ENCODE measurements at places on chromosomes 11 and 22.

- no peak for DNase-seq
These were observed 2.6 kb downstream of the AP1B1 start for GRCh38 chr22:29385748-29386147.

DNA sequence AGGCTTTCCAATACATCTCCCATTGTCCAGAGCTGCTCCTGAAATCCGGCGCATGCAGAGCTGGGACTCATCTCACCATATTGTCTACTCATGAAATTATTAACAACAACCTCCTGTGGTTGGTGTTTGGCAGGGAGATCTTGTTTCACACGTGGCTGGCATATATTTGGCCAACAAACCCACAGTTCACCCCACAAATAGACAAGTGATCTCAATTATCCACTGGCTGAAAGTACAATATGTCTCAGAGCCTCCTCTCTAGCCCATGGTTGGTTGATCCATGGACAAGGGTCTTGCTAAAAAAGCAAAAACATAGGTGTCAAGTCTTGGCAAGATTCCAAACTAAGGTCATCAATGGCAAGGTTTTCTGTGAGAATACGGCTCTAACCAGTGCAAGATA lies 386.9 kb downstream of the ETS1 start:
- no peak for DNase-seq

GRCh38 chr11:130692220-130692619 lies 224.1 kb downstream of the SNX19 start:
- no peak for DNase-seq

DNA sequence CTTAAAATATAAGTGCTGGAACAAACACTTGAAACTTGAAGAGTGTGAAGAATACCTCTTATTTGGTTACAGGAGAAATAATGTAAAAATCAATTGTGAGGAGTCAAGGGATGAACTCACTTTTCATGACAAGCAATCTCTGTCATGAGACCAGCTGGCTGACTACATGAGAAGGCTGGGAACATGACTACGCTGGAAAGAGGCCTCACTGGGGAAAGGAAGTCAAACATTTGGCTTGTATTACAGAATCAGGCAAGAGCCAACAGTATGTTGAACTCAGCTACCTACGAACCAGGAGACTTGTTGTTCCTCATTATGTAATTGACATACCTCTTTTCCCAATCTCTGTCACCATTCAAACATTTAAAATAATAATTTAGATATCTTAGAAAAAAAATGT lies 14.4 kb downstream of the DCDC1 start:
- no peak for DNase-seq

DNA sequence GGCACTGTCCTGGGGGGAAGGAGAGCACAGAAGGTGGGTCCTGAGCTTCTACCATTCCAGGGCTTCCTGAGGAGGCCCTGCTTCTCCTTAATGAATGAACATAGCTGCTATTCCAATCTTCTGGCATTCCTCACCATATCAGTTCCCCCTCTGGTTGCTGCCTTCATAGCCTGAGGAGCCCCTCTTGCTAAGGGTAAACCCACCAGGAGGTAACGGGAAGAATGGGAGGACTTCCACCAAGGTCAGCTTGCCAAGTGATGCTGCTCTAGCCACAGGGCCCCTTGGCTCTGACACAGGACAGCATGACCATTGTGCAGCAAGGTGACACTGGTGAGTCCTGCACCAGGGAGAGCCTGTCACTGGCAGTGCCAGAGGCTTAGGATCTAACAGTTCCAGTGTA lies 1022.5 kb downstream of the TBC1D22A start:
- no peak for DNase-seq

DNA sequence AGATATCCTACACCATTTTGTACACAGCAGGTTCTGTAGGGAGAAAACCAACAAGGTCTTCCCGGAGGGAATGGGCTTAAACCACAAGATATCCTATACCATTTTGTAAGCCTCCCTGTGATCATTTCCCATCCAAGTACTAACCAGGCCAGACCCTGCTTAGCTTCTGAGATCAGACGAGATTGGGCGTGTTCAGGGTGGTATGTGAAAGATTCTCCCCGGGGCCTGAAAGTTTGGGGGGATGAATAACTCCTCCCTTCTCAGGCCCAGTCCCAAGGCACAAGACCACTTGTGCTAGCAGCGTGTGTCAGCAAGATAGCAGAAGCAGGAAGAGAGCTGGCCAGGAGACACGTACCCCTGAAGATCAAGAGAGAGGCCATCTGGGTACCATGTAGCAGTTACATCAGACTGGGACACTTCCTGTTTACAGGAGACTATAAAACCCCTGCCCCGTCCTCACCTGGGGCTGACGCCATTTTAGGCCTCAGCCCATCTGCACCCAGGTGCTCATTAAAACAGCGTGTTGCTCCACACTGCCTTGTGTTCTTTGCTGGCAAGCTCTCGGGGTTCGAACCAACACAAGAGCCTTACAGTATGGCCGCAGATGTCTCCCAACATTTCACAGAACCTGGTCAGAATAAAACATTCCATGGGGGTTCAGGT lies 17.3 kb downstream of the MIF start:
- no peak for DNase-seq

DNA sequence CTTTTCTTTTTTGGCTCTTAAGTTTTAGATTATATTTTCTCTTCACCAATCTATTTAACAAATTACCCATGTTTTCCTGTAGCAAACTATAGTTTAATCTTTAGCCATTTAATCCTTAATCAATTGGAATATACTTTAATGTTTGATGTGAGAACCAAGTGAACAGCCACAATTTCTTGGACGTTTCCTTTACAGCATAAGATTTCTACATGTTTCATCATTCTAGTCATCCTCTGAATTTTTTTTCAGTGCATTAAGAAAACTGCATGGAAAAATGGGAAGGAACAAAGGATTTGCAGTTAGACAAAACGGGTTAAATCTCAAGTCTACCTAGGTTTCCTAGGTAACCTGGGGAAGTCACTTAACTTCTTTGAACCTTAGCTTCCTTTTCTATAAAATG lies 507.1 kb upstream of the CCDC90B start:
- DNase-seq: no peak

- DNase-seq: no peak
These were observed 843 bp downstream of the OR51T1 start for GRCh38 chr11:4882543-4882942.

GRCh38 chr11:131295986-131296385 lies 74.4 kb upstream of the NTM start:
- DNase-seq: no peak

DNA sequence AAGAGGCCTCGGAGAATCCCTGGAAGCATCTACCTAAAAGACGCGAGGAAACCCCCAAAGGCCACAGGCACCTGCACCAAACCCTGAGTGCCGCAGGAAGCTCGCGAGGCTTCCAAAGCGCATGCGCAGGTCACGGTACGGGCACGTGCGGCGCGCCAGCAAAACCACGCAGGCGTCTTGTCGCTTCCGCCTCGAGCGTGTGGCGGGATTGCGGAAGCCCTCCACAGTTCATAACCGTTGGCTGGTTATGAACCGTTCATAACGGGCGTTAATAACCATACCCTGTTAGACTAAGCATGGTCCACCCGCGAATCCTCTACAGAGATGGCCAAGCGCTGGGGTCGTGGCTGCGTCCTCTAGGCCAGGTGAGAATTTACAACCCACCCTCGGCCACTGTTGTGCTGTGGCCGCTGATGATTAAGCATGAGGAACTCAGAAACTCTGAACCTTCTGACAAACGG lies 46.4 kb downstream of the MORC2 start:
- DNase-seq: no peak

DNA sequence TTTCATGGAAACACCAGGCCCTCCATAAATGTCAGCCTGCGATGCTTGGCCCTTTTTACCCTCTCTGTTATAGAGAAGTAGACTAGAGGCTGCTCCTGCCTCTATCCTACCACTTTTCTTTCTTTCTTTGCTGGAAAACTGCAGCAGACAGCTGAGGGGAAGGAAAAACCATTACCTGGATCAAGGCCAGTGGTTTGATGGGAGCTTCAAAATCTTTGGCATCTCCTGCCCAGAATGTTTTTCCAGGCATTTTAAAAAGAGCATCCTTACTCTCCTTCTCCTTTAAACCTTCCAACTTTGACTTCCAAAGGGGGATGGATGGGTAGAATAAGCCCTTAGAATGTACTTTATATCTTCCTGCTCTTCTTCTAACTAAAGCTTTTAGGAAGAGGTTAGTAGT lies 44.9 kb downstream of the EXT2 start:
- no peak for DNase-seq

- DNase-seq: no peak
These were observed 385.7 kb downstream of the AASDHPPT start for GRCh38 chr11:106463154-106463553.

DNA sequence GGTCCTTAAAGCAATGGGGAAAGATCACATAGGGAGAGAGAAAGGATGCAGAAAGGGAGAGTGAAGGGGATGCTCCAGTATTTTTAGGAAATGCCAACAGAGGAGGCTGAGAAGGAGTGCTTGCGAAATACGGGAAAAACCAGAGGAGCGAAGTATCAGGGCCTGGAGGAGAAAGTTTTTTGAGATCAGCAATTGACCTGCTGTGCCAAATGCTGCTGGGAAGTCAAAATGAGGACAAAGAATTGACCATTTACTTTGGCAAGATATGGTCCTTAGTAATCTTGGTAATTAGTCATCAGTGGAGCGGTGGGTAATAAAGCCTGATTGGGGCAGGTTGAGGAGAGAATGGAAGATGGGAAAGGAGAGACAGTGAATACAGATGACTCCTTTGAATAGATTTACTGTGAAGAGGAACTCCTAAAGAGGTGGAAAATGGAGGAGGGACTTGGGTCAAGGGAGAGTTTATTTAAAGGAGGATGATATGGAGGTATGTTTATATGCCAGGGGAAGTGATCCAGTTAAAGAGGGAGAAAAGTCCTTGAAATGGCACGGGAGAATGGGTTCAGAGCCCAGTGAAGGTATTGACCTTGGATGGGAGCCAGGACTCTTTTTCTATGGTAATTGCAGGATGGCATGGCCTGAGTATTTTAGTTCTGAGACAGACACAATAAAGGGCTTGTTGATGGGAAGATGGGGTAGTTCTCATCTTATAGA lies 111.5 kb downstream of the PKNOX2 start:
- no peak for DNase-seq

GRCh38 chr11:47469361-47470179 lies 20.6 kb upstream of the RAPSN start:
- no peak for DNase-seq

DNA sequence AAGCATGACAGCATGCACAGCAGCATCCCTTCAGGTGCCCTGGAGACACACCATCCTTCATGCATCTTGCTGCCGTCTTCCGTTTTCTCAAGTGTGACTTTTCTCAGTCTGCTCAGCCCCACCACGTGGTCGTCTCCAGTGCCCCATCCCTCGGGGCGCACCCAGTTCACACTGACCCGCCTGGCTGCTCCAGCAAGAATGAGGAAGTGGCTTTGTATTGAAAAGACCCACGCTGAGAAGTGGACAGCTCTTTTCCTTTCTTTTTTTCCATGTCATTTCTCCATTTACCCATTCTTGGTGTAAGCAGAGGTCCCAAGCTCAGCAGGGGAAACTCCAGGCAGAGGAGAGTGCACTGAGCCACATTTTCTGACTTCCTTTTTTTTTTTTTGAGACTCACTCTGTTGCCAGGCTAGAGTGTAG lies 14.5 kb downstream of the SERPINH1 start:
- DNase-seq: no peak

GRCh38 chr11:96162816-96163499 lies 180.0 kb downstream of the MAML2 start:
- DNase-seq: no peak
